ENCODE measurements at places on chromosomes 6 and 20. TPM values are rescaled to one million over a fixed set of nuclear protein-coding genes. Genes with fewer than 3 reads are reported as not detected.

The LST1 gene
- 9.0 TPM for total RNA-seq

The SIGLEC1 gene
- total RNA-seq = 9.5 TPM

DNA sequence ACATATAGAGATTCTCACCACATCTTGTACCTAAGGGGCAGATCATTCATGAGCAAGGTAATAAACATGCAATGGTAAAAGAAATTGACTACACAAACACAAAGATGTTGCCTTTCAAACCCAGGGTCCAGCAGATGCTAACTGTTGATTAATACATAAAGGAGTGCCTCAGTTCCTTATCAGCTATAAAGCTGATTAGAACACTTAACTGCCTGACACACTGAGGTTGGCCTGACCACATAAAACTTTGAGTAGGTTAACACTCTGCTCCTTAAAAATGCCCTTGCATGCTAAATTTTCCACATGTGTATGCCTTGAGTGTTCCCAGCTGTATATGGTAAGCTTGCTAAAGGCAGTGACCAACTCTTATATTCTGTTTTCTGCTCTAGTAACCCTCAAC lies 14.9 kb downstream of the CRISP2 start:
- DNase-seq = no peak

DNA sequence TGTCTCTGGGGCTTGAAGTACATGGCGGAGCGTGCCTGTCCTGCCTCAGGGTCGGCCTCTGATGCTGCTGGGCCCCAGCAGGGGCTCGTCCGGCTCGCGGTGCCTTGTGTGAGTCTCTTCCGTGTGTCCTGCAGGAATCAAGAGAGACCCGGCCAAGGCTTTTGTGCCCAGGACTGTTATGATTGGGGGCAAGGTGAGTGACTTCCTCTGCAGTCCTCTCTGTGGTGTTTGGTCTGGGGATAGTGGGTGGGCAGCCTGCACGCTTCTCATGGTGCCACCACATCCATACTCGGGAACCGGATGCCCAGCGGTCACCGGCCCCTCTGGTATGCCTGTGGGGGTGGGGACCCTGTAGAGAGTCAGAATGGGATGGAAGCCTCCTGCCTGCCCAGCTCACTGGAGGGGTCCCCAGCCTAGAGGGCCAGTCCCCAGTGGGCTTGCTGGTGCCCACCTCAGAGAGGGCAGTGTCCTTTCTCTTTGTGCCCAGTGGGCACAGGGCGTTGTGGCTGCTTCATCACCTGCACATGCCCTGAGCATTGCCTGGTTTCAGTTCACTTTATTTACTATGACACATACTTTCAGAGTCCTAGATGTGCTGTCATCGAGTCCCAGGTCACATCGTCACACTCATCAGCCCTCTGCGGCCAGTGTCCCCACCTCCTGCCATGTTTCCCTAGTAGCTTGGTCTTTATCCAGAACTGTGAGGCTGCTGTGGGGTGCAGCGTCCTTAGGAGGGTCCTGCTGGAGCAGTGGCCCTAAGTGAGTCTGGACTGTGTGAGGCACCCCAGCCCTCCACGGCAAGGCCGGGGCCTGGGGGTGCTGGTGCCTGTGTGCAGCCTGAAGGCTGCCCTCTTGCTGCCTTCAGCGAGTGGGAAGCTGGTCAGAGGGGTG lies 40.7 kb downstream of the PYGB start:
- peak; percentile 63 for DNase-seq

GRCh38 chr6:36596356-36596755 lies 2.2 kb downstream of the SRSF3 start:
- DNase-seq = no peak

The JPH2 gene
- 197 TPM for total RNA-seq

The CCN6 gene
- total RNA-seq = not detected

The LY6G6D gene
- total RNA-seq = not detected

- no peak for DNase-seq
These were observed 297.7 kb upstream of the MAN1A1 start for GRCh38 chr6:119647309-119647708.

DNA sequence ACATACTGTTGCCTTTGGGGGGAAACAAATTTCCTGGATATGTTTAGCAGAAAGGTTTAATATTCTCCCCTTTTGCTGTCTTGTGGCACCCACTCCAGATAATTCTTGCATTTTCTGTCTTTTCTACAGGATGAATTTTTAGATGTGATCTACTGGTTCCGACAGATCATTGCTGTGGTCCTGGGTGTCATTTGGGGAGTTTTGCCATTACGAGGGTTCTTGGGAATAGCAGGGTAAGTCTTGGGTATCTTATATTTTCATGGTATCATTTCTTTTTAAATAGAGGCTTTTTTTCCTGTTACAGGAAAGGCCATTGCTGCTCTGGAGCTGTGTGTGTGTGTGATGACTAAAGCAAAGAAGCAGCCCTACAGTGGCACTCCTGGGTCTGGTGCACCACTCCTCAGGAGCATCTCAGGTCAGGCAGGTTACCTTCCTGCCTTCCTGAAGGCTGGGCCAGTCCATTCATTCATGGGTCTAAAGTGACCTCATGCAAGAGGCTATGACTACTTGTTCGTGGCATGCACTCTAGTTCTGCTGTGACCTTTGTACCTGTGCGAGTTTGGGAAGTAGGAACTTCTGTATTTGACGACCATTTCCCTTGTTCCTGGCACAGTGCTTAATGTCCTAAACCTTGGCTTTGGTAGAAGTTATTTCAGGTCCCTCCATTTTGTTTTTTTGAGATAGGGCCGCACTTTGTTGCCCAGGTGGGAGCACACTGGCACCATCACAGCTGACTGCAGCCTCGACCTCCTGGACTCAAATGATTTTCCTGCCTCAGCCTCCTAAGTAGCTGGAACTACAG lies 2.2 kb downstream of the RAB5IF start:
- no peak for DNase-seq

The TRIM40 gene
- total RNA-seq = not detected

GRCh38 chr20:57395111-57395966 lies 4.1 kb downstream of the RBM38 start:
- peak; percentile 86 for DNase-seq

GRCh38 chr6:158222066-158222465 lies 53.9 kb downstream of the GTF2H5 start:
- no peak for DNase-seq

The SASH1 gene
- 36.8 TPM for total RNA-seq

The TCF21 gene
- 5.2 TPM for total RNA-seq

GRCh38 chr20:35463455-35464300 lies 8.3 kb downstream of the CEP250 start:
- DNase-seq = no peak

- DNase-seq = no peak
These were observed 270.7 kb upstream of the TAB2 start for GRCh38 chr6:149046822-149047246.

DNA sequence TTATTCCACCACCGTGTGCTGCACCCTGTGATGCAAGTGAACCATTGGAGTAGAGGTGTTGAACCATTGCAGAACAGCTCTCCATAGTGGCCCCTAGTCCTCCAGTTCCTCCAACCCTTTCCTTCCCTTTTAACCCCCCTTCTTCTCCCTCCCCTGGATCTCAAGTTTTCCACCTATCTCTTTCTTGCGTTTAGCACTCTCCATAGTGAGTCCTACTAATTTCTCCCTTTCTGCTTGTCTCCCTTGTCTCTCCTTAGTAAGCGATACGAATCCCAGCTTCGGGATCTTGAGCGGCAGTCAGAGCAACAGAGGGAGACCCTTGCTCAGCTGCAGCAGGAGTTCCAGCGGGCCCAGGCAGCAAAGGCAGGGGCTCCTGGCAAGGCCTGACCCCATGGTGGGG lies 1.1 kb downstream of the PFDN6 start:
- no peak for DNase-seq

The MROH8 gene
- total RNA-seq = 3.7 TPM

The ZSWIM3 gene
- total RNA-seq = 2.1 TPM

The RBPJL gene
- not detected for total RNA-seq

The DEFB132 gene
- total RNA-seq = not detected

GRCh38 chr6:52577022-52577777 lies at the start of gene TRAM2:
Gene TRAM2, minus strand, starts transcription at chr6:52577060. Its CDS starts 145 bp downstream, at chr6:52576915.
- DNase-seq = peak; percentile 95

DNA sequence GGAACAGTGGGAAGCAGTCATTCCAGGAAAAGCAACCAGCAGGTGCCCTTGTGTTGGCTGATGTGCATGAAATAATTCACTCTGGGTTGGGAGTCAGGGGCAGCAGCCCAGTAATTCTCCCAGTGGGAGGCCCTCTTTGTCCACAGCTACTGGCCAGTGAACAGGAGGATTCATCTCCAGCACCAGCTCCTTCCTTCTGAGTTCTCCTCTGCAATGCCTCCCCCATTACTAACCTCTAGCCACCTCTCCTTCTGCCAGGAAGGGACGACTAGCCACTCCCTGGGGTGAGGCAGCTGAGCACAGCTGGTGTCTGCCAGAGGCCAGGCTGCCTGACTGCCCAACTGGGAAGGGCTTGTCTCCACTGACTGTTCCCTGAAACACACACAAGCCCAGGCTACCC lies 12.5 kb upstream of the R3HDML start:
- no peak for DNase-seq

- DNase-seq = no peak
These were observed 356.2 kb downstream of the GJA1 start for GRCh38 chr6:121791396-121792315.

The RRP36 gene
- total RNA-seq = 26.1 TPM

The ARMH2 gene
- not detected for total RNA-seq

DNA sequence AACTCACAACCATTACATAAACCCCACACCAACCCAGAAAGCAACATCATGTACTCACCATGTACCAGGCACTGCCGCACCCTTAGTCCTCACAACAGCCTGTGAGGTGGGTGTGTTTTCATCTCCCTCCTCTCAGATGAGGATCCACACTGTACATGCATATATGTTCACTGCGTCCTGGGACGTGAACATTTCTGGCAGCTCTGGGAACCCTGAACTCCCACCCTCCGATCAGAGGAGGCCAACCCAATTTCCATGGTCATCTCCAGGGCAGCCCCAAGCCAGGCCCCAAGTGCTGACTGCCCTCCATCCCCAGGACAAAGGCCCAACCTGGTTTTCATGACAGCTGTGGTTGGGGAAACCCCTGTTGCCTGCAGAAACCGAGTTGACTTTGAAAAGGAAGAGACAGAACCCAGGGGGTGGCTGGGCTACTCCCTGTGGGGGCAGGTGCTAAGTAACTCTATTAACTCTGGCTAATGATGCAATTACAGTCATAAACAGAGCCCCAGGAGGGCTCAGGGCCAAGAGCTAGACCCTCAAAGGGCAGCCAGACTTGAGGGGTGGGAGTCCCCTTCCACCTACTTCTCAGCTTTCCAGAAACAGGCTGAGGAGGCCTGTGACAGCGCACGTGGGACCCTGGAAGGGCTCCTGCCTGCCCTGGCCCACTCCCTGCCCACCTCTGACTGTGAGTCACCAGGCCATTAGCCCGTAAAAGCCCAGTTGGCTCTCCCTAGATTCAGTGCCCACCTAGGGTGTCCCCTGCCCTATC lies 2.6 kb downstream of the TFEB start:
- no peak for DNase-seq

The DDO gene
- 29.7 TPM for total RNA-seq

- no peak for DNase-seq
These were observed 19.0 kb upstream of the AFDN start for GRCh38 chr6:167807756-167808155.

GRCh38 chr20:41669708-41670263 lies 51.6 kb upstream of the CHD6 start:
- DNase-seq = no peak

DNA sequence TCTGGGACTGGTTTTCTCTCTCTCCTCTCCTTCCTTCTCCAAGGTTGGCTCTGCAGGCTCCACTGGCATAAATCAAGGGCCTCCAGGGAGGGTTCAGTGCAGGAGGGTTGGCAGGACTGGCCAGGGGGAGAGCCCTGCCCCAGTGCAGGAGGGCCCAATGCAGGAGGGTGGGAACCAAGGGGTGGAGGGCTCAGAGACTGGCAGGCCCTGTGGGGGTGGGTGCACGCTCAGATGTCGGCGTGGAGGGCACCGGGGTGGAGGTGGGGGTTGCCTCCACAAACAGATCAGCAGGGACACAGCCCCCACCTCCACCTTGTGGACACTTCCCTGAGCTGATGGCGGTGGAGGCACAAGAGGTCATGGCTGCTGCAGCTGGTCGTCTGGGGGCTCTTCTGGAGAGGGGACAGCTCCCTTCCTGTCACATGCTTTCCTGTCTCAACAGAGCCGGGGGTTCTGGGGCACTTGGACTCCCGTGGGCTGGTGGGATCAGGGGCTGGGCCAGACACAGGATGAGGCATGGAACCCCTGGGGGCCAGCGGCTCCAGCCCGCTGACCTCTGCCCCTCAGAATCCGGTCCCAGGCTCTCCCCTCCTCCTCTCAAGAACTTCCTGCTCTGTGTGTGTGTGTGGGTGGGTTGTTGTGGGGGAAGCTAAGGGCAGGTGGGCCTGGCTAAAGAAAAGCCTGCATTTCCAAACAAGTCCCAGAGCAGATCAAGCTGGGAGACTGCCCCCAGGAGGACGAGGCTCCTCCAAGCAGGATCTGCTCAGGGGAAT lies 2.7 kb upstream of the ABHD16B start:
- no peak for DNase-seq

- no peak for DNase-seq
These were observed 9.5 kb downstream of the FAM209B start for GRCh38 chr20:56542489-56543030.

GRCh38 chr20:8126841-8127378 lies 5.2 kb upstream of the PLCB1 start:
- DNase-seq = no peak

- DNase-seq = no peak
These were observed 39.7 kb downstream of the NTSR1 start for GRCh38 chr20:62748311-62748710.

The GPR6 gene
- not detected for total RNA-seq

DNA sequence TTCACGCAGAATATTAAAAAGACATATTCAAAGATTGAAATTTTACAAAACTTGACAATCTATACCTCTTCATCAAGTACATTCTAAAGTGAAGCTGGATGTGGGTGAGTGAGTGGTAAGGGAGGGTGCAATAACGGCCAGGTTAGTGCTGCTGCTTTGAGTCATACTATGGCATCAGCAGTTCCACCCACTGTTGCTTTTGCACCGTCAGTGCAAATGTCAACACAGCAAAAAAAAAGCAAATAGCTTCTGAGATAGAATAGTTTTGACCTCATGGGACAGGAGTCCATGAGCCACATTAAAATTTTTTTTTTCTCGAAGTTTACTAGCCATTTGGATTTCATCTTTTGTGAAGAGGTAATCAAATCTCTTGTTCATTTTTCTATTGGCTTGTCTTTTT lies 31.8 kb downstream of the PSMF1 start:
- DNase-seq = no peak

GRCh38 chr6:122472022-122472340 lies 374 bp upstream of the SERINC1 start:
- no peak for DNase-seq

The BANF2 gene
- total RNA-seq = not detected

The PTCRA gene
- total RNA-seq = not detected

The TRAPPC3L gene
- total RNA-seq = not detected

DNA sequence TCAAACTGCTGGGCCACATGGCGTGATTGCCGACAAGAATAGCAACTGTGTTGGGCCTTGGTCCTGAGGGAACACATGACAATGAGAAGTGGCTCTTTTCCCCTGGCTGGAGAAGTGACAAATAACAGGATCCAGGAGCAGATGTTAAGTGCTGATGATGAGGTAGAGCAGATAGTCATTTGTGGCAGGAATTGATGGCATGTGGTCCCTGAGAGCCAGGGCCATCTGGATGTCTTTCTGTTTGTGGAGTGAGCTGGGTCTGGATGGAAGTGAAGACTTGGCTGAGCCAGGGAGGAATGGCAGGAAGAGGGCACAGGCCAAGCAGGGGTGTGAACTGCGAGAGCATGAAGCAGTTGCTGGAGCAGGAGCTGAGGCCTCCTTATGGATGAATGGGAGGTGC lies 67.8 kb downstream of the SCAND1 start:
- no peak for DNase-seq

- DNase-seq = no peak
These were observed 44.9 kb downstream of the MDFI start for GRCh38 chr6:41683273-41683522.
